ENCODE measurements at places on chromosomes 5 and 9. TPM values are rescaled to one million over a fixed set of nuclear protein-coding genes. Genes with fewer than 3 reads are reported as not detected.

Gene CCDC69
- 34.5 TPM for total RNA-seq

Gene PCDHGA5
- not detected for total RNA-seq

Gene NUP214
- total RNA-seq, result 57.6 TPM

Gene INSL6
- not detected for total RNA-seq

- DNase-seq, result no peak
Measured at GRCh38 chr5:6317116-6317798, 61.1 kb downstream of the MED10 start.

DNA sequence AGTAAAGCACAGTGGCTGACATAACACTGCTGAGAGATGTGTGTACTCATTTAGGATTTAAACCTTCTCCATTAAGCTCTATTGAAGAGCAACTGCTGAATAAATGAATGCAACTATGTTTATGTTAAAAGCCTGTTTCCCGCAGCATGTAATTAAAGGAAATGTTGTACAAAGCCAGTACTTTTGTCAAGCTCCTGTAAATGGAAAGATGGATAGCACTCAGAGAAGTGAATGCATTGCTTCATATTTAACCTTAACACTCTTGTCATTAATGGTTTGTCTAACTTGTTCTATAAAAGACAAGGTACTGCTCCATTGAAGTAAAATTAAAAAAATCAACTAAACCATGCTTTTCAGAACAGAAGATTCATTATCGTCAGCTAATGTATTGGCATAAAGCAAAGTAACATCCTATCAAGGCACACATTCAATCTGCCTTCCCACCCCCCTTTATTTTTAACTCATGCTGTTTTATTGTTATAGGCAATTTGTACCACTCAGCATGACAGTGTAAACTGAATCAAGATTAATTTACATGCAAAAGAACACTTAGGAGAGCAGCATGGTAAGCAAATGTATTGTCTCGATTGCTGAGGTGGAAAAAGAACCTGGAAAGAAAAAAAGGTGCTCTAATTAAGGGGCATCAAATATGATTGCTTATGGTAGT, 240.9 kb upstream of the TBCA start:
- DNase-seq, result no peak

- DNase-seq, result no peak
Measured at GRCh38 chr9:121662359-121662758, 10.9 kb downstream of the DAB2IP start.

GRCh38 chr5:128424646-128425045, 113.4 kb downstream of the FBN2 start:
- no peak for DNase-seq

DNA sequence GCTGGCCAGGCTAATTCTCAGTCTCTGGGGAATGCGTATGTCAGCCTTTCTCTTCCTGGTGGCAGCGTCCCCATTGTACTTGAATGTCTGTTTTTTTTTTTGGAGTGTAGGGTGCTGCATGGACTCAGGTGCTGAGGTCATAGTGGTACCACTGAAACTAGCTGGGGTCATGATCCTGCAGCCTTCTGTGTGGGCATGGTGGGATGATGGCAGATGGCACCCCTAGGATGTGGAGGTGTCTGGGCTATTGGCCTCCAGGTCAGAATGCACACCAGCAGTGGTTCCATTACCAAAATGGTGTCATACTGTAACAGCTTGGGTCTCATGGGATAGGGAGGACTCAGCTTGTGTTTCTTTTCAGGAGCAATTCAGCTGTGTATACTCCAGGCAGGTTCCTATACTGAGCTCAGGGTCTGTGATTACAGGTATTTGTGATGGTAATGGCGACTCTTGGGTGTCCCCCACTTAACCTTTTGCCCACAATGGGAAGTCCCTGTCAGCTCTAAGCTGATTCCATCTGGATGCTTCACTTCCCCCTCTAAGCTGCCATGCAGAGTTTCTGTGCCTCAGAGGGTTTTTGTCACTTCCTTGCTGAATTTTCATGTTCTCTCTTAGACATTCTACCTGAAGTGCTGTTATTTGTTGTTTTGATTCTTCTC, 17.9 kb downstream of the HSD17B4 start:
- no peak for DNase-seq

DNA sequence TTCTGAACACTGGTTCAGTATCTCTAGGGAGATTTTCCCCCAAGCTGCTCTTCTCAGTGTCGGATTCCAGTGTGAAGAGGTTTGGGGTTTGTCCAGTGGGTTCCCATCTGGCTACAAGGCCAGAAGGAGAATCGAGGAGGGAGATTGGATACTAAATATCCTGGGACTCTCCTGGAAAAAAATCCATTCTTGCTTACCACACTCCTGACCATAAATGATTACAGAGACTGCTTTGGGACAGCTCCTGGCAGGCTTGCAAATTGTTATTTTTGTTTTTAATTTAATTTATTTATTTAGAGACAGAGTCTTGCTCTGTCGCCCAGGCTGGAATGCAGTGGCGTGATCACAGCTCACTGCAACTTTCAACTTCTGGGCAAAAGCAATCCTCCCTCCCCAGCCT, 4.7 kb upstream of the SUSD1 start:
- DNase-seq, result no peak

DNA sequence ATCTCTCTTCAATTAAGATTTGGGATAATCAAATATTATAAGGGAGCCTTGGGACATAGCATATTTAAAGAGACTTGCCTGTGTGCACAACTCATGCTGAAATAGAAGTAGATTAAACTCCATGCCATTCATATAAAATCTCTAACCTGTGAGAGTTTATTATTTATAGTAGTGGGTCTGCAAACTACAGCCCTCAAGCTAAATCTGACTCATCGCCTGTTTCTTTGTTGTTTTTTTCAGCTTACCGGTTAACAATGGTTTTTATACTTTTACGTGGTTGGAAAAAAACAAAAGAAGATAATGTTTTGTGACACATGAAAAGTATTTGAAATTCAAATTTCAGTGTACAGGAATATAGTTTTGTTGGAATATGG, 61.9 kb upstream of the GHR start:
- DNase-seq, result no peak

GRCh38 chr5:127804886-127805426, 101.8 kb downstream of the CCDC192 start:
- DNase-seq, result no peak

- no peak for DNase-seq
Measured at GRCh38 chr5:154196955-154197652, 6.6 kb downstream of the GALNT10 start.

All from activated CD8-positive, alpha-beta T cell treated with anti-CD3 and anti-CD28 coated beads for 36 hours (primary cell).